ENCODE measurements at places on chromosomes 4 and X. TPM values are rescaled to one million over a fixed set of nuclear protein-coding genes. Genes with fewer than 3 reads are reported as not detected.

Gene TGIF2LX
- not detected for total RNA-seq

Gene UBQLN2
- 38.2 TPM for total RNA-seq

Gene YY2
- 3.2 TPM for total RNA-seq

Gene GDPD2
- total RNA-seq: 7.5 TPM

Gene WNK3
- 22.2 TPM for total RNA-seq

Gene GAGE12J
- not detected for total RNA-seq

Gene AFF1
- 61.8 TPM for total RNA-seq

Gene MAGEB10
- total RNA-seq: not detected

Gene NMU
- total RNA-seq: 1.7 TPM

Gene BCAP31
- total RNA-seq: 57.0 TPM

Gene HSFX4
- total RNA-seq: not detected

Gene RNF150
- 47.7 TPM for total RNA-seq

Gene STATH
- not detected for total RNA-seq

Gene COX7B2
- total RNA-seq: not detected

Gene ADH1C
- total RNA-seq: 1.3 TPM

Gene TCEAL6
- total RNA-seq: 3.2 TPM

Gene CSAG2
- total RNA-seq: not detected

Gene CSAG3
- not detected for total RNA-seq
